ENCODE measurements at places on chromosomes 4 and X.

GRCh38 chr4:2280531-2281300 lies 18.8 kb upstream of the MXD4 start:
- DNase-seq = no peak

DNA sequence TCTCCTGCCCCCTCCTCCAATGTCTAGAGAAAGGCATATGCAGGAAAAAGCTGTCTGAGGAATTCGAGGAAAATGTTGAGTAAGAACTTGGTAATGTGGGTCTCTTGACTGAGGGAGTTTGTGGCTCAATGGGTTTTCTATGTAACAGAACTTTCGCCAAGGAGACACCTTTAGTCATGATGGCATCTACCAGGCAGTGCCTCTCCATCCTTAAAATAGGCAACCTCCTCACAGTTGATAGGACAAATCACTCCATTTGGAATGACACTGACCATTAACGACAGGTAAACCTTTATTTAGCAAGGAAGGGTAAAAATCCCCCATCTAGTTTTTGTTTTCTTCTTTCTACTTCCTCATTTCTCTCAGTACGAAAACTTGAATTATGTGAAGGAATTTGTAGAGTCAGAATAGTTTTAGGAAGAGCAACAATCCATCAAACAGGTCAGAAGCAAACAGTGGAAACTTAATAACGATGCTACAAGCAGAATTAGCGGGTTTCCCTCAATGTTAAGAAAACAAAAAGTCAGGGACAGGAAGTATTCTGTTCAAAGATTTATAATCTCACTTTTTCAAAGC lies 2.7 kb downstream of the GSX2 start:
- DNase-seq = peak; percentile 38

DNA sequence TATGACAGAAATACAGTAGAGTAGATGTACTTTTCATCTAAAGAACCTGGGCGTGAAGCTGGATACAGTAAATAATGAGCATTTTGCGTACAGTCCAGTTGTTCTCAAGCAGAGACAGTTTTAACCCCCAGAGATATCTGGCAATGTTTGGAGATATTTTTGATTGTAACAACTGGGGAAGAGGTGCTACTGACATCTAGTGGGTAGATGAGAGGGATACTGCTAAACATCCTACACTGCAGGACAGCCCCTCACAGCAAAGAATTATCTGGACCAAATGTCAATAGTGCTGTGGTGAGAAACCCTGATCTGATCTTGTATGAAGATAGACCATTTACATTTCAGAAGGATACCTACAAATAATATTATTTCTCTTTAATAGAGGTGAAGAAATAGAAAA lies 200.2 kb upstream of the FAM47A start:
- no peak for DNase-seq

- no peak for DNase-seq
Measured at GRCh38 chr4:17418010-17418409, 93.9 kb downstream of the QDPR start.

- peak; percentile 75 for DNase-seq
Measured at GRCh38 chr4:147590249-147590920, 26.8 kb upstream of the TMEM184C start.
